ENCODE measurements at places on chromosomes 3 and 15.
A peak's percentile ranks its signal among the peaks of the same experiment; 100 is the strongest.

GRCh38 chr3:192106543-192106942, 620.8 kb downstream of the FGF12 start:
- DNase-seq = no peak

DNA sequence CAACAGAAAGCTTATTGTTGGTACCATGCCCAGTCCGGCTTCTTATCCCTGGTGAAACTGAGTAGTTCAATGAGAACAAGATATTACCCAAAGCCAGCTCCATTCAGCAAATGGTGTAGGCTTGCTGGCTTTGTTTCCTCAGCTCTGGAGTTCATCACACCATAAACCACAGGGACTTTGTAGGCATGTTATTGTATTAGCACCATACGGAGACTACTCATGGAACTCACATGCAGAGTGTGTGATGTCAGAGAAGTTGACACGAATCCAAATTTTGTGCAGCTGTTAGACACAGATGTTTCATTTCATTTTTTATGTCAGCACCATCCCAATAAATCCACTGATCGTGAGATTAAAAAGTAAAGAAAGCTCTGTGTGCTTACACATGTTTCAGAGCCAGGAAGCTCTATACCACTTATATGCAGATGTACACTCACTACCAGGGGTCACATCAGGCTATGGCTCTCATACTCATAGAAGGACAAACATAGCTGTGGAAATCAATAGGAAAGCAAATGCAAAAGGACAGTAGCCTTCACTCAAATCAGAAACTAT, 63.4 kb upstream of the LEKR1 start:
- DNase-seq = no peak

- DNase-seq = no peak
These were observed 152.8 kb upstream of the GOLGA6L4 start for GRCh38 chr15:84082739-84083138.

GRCh38 chr15:37416103-37416502, 315.8 kb upstream of the MEIS2 start:
- no peak for DNase-seq

DNA sequence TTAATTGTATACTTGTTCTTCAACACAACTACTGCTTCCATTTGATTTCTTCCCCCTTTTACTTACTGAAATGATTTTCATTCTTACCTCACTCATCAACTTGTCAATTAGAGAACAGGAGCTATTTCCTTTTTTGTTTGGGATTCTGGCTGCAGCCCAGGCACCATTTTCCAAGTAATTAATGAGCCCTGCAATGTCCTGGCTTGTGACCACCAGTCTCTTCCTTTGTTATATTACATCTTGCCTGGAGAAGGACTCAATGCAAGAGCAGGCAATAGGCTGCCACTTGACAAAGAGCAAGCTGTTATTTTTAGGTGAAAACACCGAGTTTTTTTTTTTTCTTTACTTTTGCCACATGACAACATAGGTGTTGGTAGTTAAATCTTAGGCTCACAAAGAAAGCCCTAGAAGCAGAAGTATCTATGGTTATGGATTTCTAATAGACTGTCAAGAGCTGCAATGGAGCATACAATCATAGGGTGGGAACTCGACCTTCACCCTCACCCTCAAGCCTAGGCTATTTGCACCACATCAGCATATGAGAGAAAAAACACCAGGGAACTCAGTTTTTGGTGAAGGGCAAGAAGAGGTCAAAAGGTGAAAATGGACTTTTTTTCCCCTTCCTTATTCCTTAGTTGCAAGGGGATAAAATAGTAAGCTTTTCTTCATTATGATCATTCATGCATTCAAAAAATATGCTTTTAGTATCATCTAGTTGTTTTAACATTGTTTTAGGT, 114.9 kb downstream of the TNIK start:
- no peak for DNase-seq

DNA sequence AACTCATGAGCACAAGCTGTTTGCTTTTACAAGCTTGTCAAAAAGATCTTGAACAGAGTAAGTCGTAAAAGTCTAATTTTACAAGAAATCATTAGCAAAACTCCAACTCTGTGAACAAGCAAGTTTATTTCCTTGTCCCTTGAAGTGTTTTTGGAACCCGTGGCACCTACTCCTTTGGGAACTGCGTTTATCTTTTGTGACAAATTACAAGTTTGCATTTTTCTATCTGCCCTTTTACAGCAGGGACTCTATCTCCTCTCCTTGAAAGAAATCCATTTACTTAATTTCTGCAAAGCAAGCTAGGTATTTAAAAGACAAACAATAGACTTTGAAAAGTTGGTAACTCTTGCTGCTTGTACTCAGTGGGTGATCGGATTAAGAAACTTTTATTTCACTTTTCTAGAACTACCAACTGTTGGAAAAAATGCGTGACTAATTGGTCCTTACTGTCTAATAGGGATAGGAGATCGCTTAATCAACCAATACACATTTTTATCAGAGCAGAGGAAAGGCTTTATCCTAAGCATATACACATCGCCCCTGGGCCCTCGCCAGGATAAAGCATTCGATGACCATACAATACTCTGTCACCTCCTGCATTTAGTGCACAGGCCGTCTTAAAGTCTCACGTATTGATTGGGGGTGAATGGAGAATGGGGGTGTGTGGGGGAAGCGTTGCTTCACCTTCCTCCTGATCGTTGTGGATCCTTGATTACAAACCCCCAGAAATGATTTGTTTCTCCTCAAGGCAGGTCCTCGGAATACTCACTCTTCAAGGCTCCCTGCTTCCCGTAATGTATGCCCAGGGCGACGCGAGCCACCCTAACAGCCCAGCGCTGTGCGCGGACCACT, 1.7 kb downstream of the PRTG start:
- no peak for DNase-seq

- peak; percentile 81 for DNase-seq
These were observed 675 bp downstream of the BRPF1 start for GRCh38 chr3:9732080-9732739.

GRCh38 chr3:29537889-29538609, 257.2 kb downstream of the RBMS3 start:
- no peak for DNase-seq

DNA sequence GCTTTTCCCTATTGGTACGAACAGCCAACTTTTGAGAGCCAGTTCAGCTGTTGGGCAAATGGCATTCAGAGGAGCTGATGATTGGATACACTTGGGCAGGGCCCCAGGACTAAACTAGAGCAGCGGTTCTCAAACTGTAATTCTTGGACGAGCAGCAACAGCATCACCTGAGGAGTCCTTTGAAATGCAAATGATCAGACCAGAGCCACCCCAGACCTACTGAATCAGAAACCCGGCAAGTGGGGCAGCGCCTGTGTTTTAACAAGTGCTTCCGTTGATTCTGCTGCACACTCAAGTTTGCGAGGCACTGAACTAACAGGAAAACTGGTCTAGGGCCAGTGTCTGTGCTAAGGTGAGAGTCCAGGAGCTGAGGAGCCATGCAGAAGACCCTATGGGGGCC, 239.7 kb downstream of the UACA start:
- DNase-seq = no peak

- no peak for DNase-seq
These were observed 20.0 kb downstream of the ARIH2 start for GRCh38 chr3:48938689-48939088.

- no peak for DNase-seq
These were observed 43.7 kb downstream of the PARP15 start for GRCh38 chr3:122621112-122621511.

- DNase-seq = no peak
These were observed 108.1 kb downstream of the PLOD2 start for GRCh38 chr3:146052791-146053310.

DNA sequence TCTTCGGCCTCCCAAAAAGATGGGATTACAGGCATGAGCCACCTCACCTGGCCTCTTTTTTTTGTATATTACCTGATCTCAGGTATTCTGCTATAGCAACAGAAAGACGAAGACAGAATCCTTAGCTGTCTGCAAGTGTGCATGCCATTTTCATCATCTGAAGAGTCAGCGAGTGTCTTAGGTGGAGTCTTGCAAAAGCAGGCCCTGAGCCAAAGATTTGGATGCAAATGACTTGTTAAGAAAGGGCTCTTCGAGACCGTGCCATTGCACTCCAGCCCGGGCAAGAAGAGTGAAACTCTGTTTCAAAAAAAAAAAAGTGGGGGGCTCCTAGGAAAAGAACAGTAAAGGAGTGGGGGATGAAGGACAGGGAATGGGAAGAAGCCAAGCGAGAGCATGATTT, 10.2 kb upstream of the TRIM69 start:
- DNase-seq = peak; percentile 49

DNA sequence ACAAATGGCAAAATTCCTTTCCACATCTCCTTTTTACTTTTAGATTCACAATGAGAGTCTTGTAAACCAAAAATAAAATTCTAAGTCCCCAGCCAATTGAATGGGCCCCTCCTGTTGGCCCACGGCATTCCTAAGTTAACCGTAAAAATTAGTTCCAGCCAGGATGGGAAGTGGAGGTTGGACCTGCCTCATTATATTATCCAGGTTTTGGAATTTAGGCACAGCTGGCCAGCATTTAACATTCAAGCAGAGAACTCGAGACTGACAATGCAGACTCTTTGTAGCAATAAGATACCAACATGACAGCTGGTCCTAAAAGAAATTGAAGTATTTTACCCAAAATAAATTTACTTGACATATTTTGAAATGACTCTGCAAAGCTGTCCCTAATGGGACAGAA, 321.0 kb upstream of the NAALADL2 start:
- DNase-seq = no peak

GRCh38 chr3:8464668-8465067, 37.0 kb upstream of the LMCD1 start:
- DNase-seq = no peak

DNA sequence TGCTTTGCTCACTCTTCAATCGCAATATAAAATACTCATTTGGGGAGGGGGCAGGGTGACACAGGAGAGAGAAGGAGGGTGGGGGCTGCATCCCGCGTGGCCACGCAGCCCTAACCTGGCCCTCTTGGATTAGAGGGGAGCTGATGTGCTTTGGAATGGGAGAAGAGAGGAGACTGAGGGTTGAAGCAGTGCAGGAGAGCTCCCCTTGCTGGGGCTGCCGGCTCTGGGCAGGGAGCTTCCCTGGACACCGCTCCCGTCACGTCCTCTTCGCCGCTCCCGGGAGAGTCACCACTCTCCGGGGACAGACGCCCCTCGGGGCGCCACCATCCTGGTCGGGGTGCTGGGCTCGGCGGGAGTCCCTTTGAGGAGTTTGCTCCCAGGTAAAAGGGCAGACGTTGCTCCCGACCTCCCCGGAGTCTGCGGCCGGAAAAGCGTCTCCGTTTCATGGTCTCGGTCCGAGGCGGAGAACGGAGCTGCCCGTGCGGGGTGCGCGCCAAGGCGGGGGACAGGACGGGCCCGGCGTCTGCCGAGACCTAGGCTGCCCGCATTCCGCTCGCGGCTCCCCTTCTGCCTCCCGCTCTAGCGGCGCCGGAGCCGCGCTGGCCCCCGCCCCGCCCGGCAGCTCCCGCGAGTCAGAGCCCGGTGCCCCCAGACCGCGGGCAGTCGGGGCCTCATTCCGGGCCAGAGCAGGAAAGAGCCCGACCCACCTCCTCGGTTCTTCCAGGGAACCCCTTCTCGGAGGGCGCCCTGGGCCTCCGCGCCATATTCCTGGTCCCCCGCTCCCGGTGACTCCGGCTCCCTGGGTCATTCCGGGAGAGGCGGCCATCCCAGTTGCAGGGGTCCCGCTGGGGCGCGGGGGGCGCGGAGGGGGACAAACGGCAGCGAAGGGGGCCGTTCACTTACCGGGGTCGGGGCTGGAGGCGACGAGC, 603 bp downstream of the SLC7A14 start:
- no peak for DNase-seq

DNA sequence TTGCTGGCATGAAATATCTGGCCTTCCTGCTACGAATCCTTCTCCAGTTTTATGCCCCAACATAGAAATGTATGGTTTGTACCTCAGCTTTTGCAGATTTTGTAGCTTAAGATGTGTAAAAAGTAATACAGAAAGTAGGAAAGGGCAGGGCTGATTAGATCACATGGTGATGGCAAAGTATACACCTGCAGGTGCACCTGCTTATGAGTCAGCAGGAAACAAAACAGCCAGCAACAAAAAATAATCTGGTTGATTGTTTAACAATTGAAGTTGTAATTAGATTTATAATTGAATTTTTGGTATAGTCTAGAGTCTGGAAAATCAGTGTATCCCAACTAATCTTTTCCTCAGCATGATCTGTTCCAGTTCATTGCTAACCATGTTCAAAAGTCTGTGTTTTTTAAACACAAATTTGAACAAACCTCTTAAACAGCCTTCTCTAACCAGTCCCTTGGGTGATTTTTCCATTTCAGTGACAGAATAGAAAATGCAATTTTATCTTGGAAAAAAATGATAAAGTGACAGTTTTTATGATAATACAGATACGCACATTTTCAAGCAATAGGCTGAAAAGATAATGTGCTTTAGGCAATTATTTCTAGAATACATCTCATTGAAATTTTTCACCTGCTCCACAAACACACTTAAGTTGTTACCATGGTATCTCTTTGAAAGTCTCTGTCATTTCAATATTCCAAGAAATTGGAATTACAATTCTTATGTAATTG, 477.4 kb downstream of the NAALADL2 start:
- no peak for DNase-seq

DNA sequence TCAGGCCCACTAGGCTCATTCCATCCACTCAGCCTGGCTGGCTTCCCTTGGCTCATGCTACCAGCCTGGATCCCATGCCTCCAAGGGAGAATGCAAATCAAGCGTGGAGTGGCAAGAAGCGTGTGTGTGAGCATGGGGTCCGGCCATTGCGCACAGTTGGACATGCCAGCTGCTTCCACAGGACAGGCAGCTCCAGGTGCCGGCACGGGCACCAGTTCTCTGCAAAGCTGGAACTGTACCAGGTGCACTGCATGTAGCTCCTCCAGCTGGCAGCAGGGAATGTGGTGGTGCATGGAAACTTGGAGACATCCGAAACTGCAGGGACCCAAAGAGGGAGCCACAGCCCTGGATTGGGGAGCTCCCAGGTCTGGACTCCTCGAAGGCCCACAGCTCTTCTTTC, 449.8 kb downstream of the EPHA6 start:
- no peak for DNase-seq

DNA sequence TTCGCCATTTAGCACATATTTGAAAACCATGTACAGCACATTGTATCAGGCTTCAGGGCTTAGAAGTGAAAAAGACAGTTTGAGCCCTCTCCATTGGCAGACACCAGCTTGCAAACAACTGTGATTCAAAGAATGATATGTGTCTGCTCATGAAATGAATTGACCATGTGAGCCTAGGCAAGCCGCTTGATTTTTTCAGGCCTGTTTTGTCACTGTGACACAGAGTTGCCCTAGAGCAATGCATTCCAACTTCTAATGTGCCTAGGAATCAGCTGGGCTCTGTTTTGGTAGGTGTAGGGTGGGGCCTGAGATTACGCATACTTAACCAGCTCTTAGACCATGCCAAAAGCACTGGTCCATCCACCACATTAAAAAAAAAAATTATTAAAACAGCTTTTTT, 53.0 kb downstream of the ATP2C1 start:
- DNase-seq = no peak

- no peak for DNase-seq
These were observed 7.9 kb downstream of the MESP2 start for GRCh38 chr15:89783861-89784685.
